ENCODE measurements at places on chromosomes 3 and 15.

- no peak for DNase-seq
These were observed 9.0 kb downstream of the MAPKBP1 start for GRCh38 chr15:41783296-41783695.

DNA sequence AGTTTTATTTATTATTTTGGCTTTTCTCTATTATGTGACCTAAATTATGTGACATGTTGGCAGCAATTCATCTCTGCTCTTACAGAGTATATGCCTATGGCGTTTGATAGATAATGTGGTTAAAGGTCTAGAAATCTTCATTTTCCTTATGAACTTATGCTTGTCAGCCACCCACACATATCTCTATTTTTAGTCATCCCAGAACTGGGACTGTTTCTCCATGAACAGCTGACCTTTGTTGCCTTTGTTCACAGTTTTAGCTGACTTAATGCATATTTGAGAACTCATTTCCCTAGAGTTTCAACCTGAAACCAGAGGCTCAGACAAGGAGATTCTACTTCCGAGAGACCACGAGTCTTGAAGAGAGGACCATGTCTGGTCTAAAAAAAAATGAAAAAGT, 176.5 kb downstream of the RAP2B start:
- DNase-seq: no peak

GRCh38 chr3:15630646-15631350, 29.3 kb downstream of the BTD start:
- no peak for DNase-seq

DNA sequence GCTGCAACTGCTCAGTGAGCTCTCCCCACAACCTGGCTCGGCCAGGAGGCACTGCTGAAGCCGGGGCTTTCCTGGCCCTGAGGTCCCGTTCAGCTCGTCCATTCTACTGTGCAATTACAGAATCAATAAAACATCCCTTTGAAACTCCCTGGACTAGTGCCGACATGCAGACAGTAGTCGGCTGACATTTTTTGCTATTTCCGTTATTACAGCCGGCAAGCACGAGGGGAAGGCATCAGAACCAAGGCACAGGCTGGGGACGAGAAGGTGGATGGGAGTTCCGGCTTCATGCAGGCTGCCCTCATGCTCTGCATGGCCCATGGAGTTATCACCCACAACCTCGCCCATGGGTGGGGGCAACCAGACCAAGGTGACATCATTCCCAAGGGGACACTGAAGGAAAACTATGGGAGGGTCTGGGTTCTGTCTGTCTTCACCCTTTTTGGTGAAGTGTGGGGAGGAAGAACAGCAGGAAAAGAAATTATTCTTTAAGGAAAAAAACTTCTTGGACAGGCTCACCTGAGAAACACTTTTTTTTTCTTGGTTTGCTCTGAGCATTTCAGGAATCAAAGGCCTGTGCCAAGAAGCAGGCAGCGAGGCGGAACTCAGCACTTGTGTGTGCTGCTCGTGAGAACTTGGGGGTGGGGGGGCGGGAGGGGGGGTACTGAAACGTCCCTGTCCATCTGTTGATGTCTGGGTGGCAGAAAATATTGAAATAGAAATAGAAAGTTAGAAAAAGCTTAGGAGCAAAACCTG, 154.5 kb downstream of the FOXP1 start:
- DNase-seq: no peak
